ENCODE measurements at places on chromosomes 12 and 14.

GRCh38 chr14:52848626-52849025, 57.2 kb upstream of the GNPNAT1 start:
- DNase-seq: no peak

DNA sequence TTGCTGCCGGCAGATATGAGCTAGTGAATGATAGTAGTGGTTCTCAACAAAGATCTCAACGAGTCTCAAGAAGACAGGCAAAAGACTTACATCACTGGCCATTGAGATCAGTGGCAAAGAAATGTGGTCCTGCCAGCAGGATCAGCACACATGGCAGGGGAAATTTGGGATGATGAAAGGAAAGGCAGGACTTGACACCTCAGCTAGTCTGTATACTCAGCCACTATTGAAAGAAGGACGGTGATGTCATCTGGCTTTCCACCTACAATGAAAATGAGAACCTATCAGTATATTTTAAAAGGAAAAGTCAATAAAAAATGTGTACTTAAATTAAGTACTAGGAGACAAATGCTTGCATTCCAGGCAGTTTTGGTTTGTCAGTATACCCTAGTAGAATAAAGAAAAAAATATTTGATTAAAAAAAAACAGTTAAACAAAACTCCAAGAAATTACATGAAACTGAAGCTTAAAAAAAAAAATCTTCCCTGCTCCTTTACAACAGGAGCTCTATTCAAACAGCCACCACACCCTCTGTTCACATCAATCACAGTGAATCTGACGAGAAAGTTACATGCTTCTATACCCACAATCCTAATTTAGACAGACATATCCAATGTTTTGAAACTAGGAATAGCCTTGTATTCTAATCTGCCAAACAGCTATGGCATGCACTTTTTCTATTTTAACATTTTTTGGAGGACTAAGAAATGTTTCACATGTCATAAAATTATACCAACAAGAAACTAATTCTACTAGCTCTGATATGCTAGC, 34.9 kb downstream of the RAD9B start:
- no peak for DNase-seq

- no peak for DNase-seq
These were observed 30.4 kb upstream of the FBLN5 start for GRCh38 chr14:91977884-91978283.

GRCh38 chr14:24297190-24297964, 2.2 kb downstream of the DHRS1 start:
- peak; percentile 31 for DNase-seq

DNA sequence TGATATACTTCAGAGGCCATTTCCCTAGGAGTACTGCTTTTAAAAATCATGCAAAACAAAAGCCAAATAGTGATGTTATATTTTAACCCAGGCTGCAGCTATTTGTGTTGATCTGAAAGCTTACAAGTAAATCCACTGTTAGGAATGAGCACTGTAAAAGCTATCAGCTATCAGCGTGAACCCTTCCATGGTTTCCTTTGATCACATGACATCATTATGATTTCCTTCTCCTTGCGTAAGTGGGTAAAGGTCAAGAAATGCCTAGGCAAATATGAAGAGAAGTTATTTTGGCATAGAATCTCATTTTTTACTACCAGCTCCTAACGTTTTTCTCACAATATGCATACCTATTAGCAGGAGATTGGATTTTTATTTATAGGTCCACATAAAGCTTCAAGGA, 48.6 kb upstream of the CATSPERB start:
- peak; percentile 1 for DNase-seq

GRCh38 chr14:32820181-32820580, 118.5 kb upstream of the NPAS3 start:
- no peak for DNase-seq

DNA sequence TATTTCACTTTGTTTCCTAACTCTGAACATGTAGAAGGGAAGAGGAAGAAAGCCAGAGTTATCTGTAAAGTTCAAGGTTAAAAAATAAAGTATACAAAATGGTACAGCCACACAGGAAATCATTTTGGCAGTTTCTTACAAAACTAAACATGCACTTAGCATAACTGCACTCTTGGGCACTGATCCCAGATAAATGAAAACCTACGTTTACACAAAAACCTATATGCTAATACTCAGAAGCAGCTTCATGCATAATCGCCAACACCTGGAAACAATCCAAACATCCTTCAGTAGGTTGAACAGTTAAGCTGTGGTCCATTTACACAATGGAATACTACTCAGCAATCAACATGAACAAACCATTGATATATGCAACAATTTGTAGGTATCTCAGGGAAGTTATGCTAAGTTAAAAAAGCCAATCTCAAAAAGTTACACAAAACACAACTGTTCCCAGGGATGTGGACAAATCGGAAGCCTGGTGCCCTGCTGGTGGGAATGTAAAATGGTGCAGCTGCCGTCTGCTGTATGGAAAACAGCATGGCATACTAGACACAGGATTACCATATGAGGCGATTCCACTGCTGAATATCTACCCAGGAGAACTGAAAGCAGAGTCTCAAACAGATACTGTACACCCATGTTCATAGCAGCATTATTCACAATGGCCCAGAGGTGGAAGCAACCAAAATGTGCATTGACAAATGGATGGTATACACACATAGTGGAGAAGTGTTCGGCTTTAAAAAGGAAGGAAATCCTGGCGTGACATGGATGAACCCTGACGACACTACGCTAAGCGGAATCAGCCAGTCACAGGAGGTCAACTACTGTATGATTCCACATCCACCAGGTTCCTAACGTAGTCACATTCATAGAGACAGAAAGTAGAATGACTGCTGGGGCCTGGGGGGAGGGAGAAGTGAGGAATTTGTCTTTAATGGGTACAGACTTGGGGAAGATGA, 37.7 kb downstream of the NRDE2 start:
- DNase-seq: no peak

- DNase-seq: peak; percentile 63
These were observed 13.5 kb downstream of the CPSF2 start for GRCh38 chr14:92135269-92135668.

DNA sequence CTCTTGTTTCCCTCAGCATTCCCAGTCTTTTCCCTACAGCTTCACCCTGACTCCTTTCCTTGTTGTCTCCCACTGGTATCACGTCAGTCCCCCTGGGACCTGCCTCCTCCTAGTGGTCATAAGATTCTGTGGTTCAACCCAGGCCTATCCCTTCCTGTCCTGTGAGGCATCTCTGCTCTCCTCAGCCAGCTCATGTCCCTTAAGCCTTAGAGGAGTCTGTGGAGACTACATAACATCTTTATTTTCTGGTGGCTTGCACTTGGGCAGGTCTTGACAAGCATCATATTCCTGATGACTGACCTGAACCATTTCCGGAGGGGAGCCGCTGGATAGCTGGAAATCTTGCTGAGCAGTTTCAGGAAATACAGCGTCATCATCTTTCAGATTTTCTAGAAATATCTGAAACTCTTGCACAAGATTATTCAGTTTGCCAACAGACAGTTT, 688 bp downstream of the C12orf71 start:
- peak; percentile 80 for DNase-seq

Data from cardiac fibroblast (primary cell).